ENCODE measurements at places on chromosomes 4 and X.
A peak's percentile ranks its signal among the peaks of the same experiment; 100 is the strongest.

GRCh38 chr4:48064349-48064748, 47.8 kb downstream of the NIPAL1 start:
- no peak for DNase-seq

- no peak for DNase-seq
Measured at GRCh38 chr4:141124224-141124623, 9.0 kb downstream of the RNF150 start.

- no peak for DNase-seq
Measured at GRCh38 chr4:141246243-141246642, 25.5 kb downstream of the ZNF330 start.

DNA sequence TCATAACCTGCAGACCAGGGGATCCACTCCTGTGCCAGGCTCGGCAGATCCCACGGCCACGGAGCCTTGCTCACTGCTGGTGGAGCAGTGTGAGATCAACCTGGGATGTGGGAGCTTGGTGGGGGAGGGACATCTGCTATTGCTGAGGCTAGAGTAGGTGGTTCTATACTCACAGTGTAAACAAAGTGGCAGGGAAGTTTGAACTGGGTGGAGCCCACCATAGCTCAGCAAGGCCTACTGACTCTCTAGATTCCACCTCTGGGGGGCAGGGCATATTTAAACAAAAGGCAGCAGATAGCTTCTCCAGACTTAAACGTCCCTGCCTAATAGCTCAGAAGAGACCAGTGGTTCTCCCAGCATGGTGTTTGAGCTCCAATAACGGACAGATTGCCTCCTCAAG, 54.7 kb upstream of the EPHA5 start:
- no peak for DNase-seq

DNA sequence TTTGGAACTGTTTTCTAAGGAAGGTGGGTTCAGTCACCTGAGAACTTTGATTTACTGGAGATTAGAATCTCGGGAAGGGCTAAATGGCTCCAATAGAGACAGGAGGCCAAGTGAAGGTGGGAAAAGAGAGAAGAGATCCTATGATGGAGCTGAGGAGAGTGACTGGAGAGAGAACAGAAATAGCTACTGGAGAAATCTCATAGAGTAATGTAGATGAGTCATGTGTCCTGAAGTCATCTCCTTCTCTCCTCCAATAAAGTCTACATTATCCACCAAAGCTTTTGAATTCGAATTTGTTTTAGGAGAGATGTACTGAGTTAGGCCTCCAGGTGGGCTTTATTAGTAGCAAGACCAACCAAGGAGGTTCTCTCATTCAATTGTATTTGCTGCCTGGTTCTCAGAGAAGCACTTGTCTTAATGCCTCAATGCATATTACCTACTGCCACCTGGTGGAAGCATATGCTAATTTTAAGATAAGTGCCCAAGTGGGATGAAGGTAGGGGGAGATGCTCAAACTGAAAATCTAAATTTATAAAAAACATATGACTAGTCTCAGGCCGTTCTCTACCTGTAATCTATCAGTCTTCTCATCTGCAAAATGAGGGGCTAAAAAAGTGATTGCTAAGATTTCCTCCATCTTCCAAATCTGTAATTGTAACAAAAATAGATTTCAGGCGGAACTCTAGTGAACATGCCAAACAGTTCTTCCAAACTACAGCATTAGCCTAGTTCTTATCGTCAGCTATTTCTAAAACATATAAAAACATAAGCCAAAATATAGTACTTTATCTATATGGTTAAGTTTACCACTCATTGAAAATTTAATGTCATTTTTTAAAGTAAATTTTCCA, 24.4 kb downstream of the TXK start:
- no peak for DNase-seq

DNA sequence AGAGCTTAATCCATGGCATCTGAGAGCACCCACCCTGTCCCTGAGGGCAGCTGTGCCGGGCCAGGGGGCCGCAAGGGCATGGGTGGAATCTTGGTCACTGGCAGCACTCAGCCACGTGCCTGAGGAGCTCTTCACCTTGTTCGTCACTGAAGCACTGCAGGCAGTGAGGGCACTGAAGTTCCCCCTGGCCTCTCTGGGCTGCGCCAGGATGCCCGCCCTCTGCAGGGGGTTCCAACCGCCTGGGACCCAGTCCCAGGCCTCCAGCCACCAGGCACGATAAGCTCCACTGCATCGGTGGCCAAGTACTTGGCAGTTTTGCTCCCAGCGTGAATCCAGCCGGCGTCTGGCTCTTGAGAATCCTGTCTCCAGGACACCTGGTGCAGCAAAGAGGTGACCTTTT, 96.4 kb upstream of the MED14 start:
- no peak for DNase-seq

DNA sequence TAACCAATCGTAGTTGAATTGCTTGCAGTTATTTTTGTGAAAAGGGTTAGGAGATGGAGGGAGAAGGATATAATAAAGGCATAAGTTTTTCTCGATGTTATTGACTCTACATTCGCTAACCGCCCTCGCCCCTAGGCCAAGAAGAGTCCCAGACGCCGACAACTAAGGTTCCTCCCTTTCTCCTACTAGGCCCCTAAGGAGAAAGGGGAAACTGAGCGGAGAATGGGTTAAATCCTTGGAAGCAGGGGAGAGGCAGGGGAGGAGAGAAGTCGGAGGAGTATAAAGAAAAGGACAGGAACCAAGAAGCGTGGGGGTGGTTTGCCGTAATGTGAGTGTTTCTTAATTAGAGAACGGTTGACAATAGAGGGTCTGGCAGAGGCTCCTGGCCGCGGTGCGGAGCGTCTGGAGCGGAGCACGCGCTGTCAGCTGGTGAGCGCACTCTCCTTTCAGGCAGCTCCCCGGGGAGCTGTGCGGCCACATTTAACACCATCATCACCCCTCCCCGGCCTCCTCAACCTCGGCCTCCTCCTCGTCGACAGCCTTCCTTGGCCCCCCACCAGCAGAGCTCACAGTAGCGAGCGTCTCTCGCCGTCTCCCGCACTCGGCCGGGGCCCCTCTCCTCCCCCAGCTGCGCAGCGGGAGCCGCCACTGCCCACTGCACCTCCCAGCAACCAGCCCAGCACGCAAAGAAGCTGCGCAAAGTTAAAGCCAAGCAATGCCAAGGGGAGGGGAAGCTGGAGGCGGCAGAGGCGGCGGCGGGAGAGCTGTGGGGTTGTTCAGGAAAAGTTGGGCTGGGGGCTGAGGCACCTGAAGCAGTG, 5.9 kb downstream of the ATOH1 start:
- DNase-seq, result no peak

DNA sequence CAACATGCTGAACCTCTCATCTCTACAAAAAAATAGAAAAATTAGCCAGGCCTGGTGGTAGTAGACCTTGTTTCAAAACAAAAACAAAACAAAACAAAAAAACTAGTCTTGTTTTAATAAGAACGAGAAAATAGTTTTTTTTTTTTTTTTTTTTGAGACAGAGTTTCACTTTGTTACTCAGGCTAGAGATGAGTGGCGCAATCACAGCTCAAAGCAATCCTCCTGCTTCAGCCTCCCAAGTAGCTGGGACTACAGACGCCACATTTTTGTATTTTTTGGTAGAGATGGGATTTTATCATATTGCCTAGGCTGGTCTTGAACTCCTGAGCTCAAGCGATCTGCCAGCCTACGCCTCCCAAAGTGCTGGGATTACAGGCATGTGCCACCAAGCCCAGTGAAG, 47.7 kb upstream of the UGDH start:
- no peak for DNase-seq

DNA sequence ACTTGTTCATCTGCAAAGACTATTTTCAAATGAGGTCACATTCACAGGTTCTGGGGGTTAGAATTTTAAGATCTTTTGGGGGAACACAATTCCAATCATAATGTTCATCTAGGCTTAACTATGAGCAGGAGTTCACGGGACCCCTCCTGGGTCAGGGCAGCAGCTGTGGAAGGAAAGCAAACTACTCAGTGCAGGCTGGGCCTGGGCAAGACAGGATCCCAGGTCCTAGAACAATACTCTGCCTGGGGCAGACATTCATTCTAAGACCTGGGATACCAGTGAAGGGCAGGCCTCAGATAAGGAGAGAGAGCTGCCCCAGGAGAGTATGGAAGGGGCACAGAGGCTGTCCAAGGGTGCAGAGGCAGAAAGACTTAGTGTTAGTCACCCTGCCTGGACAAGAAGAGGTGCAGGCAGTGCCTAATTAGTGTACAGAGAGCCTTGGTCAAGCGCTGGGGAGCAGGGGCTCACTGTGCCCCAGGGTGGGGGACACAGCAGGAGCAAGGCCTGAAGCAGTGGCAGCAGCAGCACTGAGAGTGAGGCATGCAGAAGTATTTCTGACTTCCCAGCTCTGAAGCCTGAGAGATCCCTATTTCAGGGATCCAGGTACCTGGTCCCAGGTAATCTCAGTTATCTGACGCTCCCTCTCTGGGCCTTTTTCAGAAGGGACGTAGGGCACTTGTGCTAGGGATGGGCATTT, 123.0 kb upstream of the MAMLD1 start:
- no peak for DNase-seq

GRCh38 chr4:119695216-119695615, 66.6 kb upstream of the PDE5A start:
- no peak for DNase-seq

GRCh38 chr4:10013722-10014121, 7.6 kb downstream of the SLC2A9 start:
- no peak for DNase-seq

GRCh38 chr4:173168396-173169177, at the start of gene GALNT7:
Gene GALNT7, plus strand, starts transcription at chr4:173168811. Its CDS starts 25 bp downstream, at chr4:173168836.
- DNase-seq, result peak; percentile 77

GRCh38 chrX:38175139-38175538, 45.5 kb downstream of the SRPX start:
- DNase-seq, result peak; percentile 76

GRCh38 chr4:85128246-85129204, 162.0 kb upstream of the WDFY3 start:
- DNase-seq, result no peak

GRCh38 chr4:70703619-70704214, 15.4 kb downstream of the UTP3 start:
- no peak for DNase-seq

DNA sequence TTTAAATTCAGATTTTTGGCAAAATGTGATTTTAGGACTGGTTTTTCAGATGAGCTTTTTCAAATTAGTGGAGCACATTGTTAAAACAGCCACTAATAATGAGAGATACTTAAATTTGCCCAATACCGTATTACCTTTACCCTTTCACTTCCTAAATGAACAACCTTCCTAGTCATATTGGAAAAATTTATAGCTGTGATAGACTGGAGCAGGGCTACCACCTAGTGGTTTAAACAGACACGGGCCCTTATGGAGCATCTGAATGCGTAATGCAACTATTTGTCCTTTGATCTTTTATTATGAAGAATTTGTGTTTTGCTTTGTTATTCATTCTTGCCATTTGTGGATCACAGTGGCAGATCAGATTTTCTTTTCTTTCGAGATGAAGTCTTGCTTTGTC, 72.7 kb downstream of the KDM6A start:
- no peak for DNase-seq

GRCh38 chr4:39037491-39037825, 5.2 kb upstream of the TMEM156 start:
- DNase-seq, result no peak

GRCh38 chr4:71713611-71714203, 70.2 kb downstream of the GC start:
- DNase-seq, result no peak

GRCh38 chr4:165379678-165380064, 863 bp downstream of the CPE start:
- DNase-seq, result peak; percentile 48

GRCh38 chrX:40199704-40200103, 101.9 kb upstream of the BCOR start:
- DNase-seq, result no peak

DNA sequence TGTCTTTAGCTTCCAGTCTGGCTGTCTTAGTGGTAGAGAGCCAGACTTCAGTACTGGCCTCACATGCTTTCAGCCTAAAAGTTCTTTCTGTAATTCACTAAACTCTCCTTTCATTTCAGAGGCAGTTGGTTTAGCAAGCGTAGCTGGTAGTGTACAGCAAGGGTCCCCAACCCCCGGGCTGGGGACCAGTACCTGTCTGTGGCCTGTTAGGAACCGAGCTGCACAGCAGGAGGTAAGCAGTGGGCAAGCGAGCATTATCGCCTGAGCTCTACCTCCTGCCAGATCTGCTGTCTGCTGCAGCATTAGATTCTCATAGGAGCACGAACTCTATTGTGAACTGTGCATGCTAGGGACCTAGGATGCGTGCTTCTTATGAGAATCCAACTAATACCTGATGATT, 72.0 kb downstream of the QRFPR start:
- DNase-seq, result no peak

DNA sequence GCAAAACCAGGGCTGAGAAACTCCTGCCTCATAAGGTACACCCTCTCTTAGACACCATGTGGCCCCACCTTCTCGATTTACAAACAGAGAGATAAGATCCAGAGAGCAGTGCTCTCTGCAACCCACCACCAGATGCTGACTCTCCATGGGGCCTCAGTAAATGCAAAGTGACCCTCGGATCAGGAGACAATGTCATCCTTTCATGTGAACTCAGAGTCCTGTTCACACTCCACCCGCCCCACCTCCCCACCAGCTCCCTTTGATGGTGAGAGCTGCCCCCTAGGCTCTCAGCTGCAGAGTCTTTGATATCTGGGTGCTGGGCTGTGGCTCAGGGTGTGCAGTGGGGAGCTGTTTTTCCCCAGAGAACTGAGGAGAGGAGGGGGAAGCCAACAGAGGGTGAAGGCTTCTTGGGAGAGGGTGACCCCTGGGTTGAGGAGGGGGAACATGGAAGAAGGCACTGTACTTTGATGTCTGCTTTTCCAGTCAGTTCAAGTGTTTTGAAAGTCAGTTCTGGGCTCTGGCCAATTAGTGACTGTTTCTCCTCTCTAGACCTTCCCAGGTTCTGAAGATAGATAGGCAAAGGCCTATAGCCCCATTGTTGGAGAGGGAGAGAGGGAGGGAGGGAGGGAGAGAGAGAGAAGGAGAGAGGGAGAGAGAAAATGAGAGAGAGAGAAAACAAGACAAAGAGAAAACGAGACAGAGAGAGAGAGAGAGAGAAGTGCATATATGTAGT, 88.2 kb downstream of the SCD5 start:
- no peak for DNase-seq

- no peak for DNase-seq
Measured at GRCh38 chr4:123671636-123672404, 275.2 kb downstream of the SPRY1 start.

GRCh38 chrX:100625985-100626491, 10.6 kb downstream of the TSPAN6 start:
- no peak for DNase-seq

DNA sequence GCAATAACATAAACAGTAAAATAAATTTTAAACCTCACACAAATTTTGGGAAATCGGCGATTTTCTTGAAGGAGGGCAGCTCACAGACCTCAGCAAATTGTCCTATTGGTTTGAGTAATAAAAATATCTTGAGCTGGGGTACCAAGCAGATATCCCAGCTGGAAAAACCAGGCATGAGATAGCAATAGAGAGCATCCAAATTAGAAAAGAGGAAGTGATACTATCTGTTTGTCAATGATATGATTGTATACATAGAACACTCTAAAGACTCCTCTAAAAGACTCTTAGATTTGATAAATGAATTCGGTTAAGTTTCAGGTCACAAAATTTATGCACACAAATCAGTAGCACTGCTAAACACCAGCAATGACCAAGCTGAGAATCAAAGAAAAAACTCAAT, 90.5 kb upstream of the ACTRT1 start:
- no peak for DNase-seq

All from NCI-H2227 treated with DMSO at 0.1 percent for 48 hours (cell line).